CD4-positive, alpha-beta T cell treated with Interleukin-12 subunit alpha and Interleukin-12 subunit beta, for 1 hour (primary cell): ENCODE measurements at places on chromosomes 7 and 10.
A peak's percentile ranks its signal among the peaks of the same experiment; 100 is the strongest.

GRCh38 chr7:128361411-128362379, at the start of gene PRRT4:
PRRT4 (minus strand) TSS chr7:128361690.
- peak; percentile 57 for DNase-seq

DNA sequence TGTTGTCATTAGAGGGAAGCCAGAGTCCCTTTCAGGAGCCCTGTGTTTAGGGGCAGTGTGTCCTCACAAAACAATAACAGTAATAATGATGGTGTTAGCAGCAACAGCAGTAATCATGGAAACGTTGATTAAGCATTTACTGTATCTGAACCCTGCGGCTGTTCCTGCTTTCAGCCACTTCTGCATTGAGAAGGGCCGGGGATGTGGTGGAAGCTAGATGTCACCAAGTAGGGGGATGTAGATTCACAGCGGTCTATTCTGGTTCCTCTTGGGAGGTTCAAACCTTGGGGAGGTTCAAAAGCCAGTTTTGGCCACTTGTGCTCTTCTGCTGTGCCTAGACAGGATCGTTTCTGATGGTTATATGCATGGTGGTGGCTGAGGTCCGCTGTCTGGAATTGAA, 44.8 kb downstream of the PRPF18 start:
- DNase-seq, result no peak

DNA sequence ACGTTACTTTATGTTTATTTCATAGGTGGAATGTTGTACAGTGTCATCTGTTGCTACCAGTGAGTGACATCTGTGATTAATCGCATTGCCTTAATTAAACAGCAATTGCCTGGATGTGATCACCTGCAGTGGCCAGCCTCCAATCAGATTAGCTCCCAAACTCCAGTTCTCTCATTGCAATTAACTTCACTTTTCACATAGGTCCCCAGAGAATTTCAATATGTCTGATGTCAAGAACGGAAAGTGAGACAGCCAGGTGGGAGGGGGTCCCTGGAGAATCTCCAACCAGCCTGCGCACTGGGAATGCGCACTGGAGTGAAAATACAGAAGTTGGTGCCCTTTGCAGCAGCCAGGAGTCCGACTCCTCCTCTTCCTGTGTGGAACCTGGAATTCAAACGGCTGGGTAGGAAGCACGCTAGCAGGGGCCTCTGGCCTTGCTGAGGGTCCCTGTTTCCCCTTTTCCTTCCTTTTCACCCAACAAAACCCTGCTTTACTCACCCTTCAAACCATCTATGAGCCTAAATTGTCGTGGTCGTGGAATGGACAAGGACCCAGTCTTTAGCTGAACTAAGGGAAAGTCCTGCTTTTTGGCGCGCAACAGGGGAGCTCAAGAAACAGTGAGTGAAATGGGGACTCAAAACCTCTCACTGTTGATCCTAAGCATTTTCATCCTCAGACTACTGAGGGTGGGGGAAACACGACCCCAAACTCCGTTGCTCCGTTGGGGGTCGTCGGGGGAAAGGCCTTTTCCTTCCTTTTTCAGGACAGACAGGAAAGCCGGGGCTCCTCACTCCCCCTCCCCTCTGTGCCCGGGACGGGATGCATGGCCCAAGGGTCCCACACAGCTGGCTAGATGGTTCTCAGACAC, 1355.5 kb upstream of the LRRTM3 start:
- no peak for DNase-seq

DNA sequence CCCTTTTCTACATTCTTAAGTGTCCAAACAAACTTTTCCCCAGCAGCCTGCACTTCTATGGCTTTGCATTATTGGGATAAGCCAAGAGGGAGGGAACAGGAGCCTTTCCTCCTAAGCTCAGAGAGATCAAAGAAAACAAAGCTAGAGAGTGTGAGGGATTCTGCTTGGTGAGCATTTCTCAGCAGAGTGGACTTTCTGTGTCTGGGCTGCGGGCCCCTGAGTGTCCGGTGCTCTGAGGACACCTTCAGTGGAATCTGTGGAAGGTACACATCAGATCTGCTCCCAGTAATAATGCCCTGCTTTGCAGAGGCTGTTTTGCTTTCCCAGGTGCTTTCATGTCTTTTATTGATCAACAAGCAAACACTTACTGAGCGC, 50.2 kb downstream of the KCNMA1 start:
- DNase-seq, result no peak

GRCh38 chr7:156094350-156095146, 282.3 kb upstream of the SHH start:
- no peak for DNase-seq
